ENCODE measurements at places on chromosomes 5 and 9.

GRCh38 chr5:16179936-16180788, 571 bp upstream of the MARCHF11 start:
- no peak for DNase-seq

GRCh38 chr9:113590991-113591898, 127.7 kb downstream of the RGS3 start:
- no peak for DNase-seq

- DNase-seq = no peak
Observed at GRCh38 chr5:31860726-31861433, 221.9 kb downstream of the PDZD2 start.

- DNase-seq = no peak
Observed at GRCh38 chr5:157558681-157559080, 16.9 kb downstream of the ADAM19 start.

- no peak for DNase-seq
Observed at GRCh38 chr9:4520055-4520454, 29.8 kb downstream of the SLC1A1 start.

- DNase-seq = no peak
Observed at GRCh38 chr9:125255781-125256391, 5.7 kb upstream of the GAPVD1 start.

DNA sequence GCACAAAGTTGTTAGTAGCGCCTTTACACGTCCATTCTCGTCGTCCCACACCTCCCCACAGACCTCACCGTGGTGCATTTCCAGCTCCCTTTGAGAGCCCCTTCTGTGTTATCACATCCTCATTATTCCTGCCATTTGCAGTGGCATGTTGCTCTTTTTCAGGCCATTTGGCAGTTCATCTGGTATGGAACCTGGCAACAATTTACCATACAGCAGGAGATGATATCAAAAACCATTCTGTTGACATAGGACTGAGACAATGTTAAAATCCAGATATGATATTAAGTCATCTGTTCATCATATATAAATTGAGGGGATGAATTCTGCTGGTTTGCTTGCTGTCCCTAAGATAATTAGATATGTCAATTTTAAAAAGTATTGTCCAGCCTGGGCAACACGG, 83.0 kb downstream of the TMEM174 start:
- DNase-seq = no peak

GRCh38 chr5:123351240-123351639, 72.0 kb downstream of the CEP120 start:
- no peak for DNase-seq

DNA sequence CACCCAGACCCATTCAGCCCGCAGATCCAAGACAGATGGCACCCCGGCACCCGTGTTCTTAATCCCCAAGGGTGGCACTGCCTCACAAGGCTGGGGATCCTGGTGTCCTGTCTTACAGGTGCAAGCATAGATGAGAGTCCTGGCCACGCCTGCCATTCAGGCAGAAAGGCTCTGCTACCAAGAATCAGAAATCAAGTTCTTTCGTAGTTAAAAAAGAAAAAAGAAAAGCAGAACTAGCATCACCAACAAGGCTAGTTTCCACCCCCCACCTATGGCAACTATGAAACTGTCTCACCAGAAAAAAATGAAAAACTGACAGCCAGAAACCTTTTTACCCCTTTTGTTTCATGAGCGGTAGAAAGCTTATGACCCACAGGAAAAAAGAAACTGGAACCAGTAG, 170.4 kb downstream of the SYK start:
- no peak for DNase-seq
